Epithelial cell of umbilical artery (primary cell): ENCODE measurements at places on chromosomes 1 and 21. TPM values are rescaled to one million over a fixed set of nuclear protein-coding genes. Genes with fewer than 3 reads are reported as not detected.

INSRR gene
- total RNA-seq: not detected in 2 replicates

CD84 gene
- total RNA-seq: not detected in 2 replicates

GBP3 gene
- 7.9 and 8.4 TPM in 2 replicates for total RNA-seq

CLDN14 gene
- total RNA-seq: 4.2 and 6.2 TPM in 2 replicates
